Gastrocnemius medialis (tissue), 4 donors: ENCODE measurements at places on chromosomes 6 and 20. TPM values are rescaled to one million over a fixed set of nuclear protein-coding genes. Genes with fewer than 3 reads are reported as not detected.

- DNase-seq, result no peak
Observed at GRCh38 chr20:62716198-62716940, 7.7 kb downstream of the NTSR1 start.

CALHM5 gene
- 0.98 TPM for total RNA-seq

GRCh38 chr20:46341074-46342009 is 33.0 kb upstream of the CDH22 start:
- no peak for DNase-seq

CDH26 gene
- 0.41 TPM for total RNA-seq

METTL24 gene
- not detected for total RNA-seq

- DNase-seq, result no peak
Observed at GRCh38 chr6:8087870-8088754, 14.2 kb downstream of the EEF1E1 start.

GRCh38 chr6:169396554-169397163 is 143.0 kb upstream of the THBS2 start:
- DNase-seq, result no peak

GRCh38 chr6:11729076-11729475 is 49.5 kb downstream of the ADTRP start:
- no peak for DNase-seq

DNA sequence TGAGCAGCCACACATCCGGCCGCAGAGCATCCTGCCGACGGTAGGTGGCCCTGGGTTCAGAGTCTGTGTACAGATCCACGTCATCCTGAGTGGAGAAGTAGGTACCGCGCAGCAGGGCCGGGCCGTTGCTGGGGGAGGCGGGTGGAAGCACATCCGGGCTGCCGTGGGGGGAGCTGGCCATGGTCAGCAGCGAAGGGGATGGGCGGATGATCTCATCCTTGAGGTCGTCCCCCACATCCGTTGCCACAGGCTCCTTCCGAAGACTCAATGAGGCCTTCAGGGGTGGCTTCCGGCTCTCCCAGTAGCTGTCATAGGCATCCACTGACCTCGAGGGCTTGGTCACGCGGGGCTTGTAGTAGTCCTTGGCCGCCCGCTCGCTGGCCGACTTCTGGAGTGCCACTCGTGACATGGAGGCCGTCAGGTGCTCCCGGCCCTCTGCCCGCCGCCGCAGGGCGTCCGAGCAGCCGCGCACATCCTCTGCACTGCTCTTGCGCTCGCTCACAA is 9.2 kb downstream of the SPATA2 start:
- DNase-seq, result no peak

ADGRF5 gene
- total RNA-seq, result 27.6 TPM

AGPAT4 gene
- 0.60 TPM for total RNA-seq

SLC26A8 gene
- not detected for total RNA-seq

GNMT gene
- total RNA-seq, result not detected

DNA sequence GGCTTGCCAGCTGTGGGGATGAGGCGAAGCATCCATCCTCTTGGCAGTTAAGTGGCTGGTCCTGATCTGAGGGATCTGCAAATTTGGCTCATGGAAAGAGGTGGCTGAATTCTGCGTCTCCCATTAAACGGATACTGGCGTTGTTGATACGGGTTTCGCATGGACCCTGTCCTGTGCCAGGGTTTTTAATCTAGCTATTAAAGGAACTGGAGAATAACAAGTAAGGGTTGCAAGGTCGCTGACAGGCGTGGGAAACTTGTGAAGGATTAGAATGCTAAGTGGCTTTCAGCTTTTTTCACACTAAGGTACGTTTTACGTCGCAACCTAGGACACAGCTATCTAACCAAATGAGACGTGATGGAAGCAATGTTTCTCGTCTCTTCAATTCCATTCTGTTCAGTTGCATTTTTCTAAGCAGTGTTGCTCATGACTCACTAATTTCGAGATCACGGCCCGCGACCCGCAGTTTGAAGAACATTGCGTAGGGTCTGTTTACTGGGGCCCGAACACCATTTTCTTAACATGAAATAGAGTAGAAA is 852 bp downstream of the GMNN start:
- no peak for DNase-seq

- DNase-seq, result no peak
Observed at GRCh38 chr20:38863024-38863851, 57.7 kb downstream of the PPP1R16B start.
